ENCODE measurements at places on chromosomes 3 and 15.

DNA sequence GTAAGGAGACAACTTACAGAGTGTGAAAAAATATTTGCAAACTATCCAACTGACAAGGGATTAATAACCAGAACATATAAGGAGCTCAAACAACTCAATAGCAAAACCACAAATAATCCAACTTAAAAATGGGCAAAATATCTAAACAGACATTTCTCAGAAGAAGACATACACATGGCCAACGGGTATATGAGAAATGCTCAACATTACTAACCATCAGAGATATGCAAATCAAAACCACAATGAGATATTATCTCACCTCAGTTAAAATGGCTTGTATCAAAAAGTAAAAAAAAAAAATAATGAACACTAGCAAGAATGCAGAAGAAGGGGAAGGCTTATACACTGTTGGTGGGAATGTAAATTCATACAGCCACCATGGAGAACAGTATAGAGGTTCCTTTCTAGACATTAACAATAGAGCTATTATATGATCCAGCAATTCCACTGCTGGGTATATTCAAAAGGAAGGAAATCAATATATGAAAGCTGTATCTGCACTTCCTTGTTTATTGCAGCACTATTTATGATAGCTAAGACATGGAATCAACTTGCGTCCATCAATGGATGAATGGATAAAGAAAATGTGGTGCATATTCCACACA, 998.6 kb downstream of the NAALADL2 start:
- no peak for ATAC-seq

DNA sequence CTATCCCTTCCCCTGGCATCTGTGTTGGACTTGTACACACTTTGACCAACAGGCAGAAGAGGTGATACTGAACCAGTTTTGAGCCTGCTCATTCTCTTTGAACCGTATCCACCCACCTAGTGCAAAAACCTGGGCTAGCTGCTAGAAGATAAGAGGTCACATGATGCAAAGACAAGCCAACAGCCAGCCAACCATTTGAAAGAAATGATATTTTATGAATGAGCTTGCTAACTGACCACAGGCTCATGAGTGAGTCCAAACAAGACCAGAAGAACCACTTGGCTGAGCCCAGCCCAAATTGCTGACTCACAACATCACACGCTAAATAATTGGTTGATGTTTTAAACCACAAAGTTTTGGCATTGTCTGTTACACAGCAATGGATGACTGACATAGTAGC, 74.0 kb upstream of the CTNNB1 start:
- no peak for ATAC-seq

GRCh38 chr15:83510001-83510400, 62.9 kb downstream of the SH3GL3 start:
- no peak for ATAC-seq

DNA sequence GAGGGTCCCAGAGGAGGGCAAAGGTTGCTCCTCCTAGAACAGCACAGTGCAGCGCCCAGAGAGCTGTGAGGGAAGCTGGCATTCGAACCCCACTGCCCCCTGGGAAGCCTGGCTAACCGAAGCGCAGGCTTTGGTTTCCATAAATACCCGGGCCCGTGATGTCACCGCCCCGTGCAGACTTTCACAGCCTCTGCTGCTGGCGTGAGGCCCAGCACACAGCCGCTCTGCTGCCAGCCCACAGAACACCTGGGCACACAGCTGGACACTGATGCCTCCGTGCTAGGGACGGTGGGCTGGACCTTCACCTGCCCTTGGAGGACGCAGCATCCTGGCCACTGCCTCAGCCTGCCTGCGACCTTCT, 1.0 kb downstream of the IQSEC1 start:
- ATAC-seq: peak; percentile 76

DNA sequence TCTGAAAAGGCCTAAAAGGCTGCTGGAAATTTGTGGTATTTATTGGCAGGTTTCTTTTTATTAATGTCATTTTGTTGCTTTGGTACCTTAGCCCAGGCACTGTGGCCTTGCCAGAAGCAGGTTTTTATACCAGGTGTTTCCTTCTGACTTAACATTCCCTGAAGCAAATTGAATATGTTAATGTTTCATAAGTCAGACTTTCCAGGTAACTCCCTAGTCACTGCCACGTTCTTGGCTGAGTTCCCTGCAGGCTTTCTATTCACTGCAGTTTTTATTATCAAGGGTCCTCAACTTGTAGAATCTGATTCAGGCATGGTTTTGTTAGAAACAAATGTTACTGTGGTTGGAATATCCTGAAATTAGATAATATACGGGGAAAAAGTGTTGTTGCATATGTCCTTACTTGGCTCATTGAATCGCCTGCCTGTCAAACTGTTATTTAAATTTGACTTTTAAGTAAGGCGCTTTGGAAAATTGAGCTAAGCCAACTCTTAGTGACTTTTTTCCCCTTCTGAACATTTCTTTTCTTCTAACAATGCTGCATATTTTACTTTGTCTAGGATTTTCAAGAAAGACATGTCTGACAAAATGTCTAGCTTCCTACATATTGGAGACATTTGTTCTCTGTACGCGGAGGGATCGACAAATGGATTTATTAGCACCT, 22.9 kb downstream of the ITPR1 start:
- no peak for ATAC-seq
